ENCODE measurements at places on chromosomes 7 and 10.

DNA sequence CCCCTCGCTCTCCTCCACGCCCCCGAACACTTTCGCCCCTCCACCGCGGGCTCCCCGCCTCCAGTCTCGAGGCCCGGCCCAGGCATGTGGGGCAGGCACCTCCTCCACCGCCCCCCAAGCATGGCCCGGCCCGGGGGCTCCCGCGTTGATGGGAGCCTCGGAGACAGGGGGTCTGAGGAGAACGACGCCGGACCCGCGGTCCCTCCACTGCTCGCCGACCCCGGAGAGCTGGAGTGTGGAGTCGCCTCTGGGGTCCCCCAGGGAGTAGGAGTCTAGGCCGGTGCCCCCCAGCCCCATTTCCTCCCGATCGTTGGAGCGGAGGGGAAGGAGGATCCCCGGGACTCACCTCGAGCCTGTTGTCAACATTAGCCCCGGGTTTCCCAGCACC lies 206 bp downstream of the UPF2 start:
- DNase-seq, result no peak

GRCh38 chr7:77415476-77415822 lies 700 bp downstream of the GSAP start:
- no peak for DNase-seq

GRCh38 chr10:30456266-30456665 lies 22.3 kb downstream of the MAP3K8 start:
- DNase-seq, result no peak

DNA sequence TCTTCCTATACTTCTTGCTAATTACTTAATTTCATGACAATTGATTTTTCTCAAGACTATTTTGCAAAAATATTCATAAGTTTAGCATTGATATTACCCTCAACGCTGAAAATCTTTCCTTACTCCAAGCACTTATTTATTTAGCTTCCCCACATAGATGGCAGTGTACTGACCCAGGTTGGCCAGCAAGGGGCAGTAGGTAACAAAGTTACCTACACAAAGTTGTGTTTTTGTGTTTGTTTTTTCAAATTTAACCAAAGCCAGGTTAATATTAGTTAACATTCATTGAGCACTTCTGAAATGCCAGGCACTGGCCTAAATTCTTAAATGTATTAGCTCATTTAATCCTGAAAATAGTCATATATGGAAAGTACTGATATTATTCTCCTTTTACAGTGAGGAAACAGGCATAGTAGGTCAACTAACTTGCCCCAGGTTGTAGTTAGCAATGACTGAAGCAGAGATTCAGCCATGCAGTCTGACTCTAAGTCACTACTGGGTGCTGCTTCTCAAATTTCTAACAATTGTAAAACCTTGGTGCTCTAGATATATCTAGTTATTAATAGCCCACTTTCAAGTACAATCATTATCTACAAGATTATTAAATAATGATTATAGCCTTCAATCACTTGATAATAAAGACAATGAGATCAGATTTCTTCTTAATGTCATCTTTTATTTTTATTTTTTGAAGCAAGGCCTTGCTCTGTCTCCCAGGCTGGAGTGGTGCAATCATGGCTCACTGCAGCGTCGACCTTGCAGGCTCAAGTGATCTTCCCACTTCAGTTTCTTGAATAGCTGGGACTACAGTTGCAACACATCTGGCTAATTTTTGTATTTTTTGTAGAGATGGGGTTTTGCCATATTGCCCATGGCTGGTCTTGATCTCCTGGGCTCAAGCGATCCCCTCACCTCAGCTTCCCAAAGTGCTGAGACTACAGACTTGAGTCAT lies 5.8 kb upstream of the GGCT start:
- DNase-seq, result no peak

DNA sequence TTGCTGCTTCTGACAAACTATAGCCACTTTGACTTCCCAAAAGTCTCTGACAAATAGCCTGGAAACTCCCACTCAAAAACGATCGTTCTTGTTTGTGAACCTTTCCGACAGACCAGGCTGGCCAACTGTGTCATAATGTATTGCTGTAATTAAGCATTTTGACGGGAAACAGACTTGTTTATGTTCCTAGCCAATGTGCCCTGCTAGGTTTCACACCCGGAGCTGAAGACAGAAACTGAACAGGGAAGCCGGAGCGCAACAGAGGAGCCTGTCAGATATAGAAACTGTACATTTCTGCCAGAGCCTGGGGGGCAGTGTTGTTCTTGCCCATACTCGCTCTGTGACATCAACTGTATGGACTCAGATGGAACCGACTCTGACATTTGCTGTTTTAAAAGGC lies 55.3 kb upstream of the C7orf33 start:
- DNase-seq, result no peak
